ENCODE measurements at places on chromosomes 4 and X.

DNA sequence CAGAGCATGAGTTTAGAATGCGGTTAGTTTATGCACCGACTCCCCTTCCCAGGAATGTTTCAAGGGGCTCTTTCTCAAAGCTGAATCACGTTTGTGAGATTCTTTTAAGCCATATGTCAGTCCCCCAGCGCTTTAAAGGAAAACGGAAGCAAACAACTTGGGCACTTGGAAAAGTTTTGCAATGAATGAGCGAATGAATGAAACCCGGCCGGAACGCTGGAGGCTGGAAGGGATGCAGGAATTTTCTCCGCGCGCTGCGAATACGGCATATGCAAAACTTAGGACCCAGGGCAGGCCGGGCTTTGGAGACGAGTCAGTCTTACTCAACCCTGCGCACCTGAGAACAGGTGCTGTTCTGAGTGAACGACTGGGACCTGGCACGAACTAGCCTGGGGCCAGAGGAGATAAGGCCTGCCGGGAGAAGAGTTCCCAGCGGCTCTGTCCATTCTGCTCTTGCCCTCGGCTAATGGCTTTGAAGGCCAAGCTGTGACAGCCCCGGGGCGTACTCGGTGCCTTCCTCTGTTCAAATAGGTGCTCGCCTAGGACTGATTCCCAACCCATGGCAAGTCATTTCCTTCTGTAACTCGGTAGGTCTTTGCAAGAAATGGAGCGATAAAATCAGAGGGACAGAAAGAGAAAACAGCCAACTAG is 743 bp upstream of the NRK start:
- DNase-seq, result peak; percentile 55

GRCh38 chr4:56704089-56704871 is 23.2 kb upstream of the HOPX start:
- no peak for DNase-seq

DNA sequence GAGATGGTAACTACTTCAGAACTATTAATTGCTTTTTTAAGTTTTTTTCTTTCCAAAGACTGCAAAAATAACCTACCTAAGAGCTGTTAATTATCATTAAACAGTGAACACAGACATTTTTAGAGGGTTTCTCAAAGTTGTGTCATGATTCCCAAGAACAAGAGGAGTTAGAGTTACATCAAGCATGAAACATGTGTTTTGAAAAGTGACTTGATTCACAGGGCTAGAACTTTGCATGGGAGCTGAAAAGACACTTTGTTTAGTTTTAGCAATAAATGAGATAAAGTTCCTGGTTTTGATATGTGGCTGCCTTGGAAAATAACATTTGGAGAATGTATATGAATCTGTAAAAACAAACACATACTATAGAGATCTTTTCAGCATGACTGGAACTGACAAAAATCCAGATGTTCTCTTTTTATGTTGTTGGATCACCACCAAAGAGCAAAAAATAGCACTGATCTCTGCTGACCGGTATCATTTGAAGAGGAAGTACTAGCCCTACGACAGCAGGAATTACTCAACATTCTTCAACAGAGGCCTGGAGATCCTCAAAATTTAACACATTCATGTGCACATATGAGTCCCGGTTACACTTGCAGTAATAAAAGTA is 173.0 kb upstream of the PCDH18 start:
- DNase-seq, result no peak

DNA sequence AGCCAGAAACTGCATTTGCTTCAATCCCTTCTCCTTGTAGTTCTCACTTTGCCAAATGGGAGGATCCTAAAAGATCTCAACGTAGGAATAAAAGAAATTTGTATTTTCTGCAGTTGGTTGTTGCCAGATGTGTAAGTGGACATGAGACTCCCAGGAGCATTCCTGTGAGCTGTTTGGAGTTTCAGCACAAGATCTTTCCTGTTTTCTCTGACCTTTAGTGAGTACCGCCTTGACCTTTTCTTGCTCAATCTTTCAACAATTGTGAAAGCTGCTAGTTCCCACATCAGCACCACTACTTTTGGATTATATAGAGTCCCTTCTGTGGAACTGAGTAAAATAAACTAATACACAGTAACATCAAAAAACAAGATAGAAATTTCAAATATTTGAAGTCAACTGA is 683.8 kb upstream of the PABPC4L start:
- no peak for DNase-seq

GRCh38 chr4:472881-473569 is 25.9 kb downstream of the ZNF721 start:
- DNase-seq, result no peak

- DNase-seq, result no peak
Observed at GRCh38 chrX:31297881-31298280, 226.0 kb upstream of the FTHL17 start.

DNA sequence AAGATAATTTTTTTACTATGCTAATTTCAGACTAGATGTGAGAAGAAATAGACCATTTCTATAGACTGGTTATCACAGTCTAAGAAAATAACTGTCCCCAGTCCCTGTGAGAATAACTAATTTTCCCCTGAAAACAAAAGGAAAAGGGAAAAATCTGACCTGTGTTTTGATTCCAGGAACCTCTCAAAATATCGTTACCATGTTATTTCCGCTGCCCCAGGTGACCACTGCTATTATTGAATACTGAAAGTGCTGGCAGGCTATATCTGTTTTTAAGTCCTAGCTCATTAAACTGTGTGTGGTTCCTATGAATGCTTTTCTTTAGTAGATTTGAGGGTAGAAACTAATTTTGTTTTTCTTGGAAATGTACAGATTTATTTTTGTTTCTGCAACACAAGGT is 83.6 kb downstream of the GAB1 start:
- no peak for DNase-seq

DNA sequence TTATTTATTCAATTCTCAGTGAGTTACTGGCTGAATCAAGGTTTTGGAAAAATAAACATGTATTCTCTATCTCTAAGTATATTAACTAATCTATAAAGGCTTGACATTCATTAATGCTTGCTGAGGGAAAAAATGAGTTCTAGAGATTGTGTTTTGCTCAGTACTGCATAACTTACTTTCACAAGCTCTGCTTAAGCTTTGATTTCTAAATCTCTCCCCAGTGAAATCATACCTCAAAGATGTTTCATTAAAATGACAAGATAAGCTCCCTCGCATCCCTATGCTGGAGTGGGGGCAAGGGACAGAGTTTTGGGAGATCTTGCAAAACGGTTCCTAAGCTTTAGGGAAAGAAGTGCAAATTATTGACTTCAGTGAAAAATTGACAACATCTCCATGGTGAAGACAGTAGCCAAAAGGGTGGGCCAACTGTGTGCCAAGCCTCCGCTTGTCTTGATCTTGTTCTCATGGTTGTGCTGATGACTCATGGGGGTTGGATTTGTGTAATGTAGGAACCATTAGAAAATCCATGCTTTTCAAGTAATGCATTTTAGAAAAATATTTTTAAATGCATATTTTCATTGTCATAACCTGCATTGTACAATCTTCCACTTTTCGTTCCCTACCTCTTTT is 521.4 kb downstream of the RPA4 start:
- DNase-seq, result no peak

- no peak for DNase-seq
Observed at GRCh38 chr4:146211440-146211839, 2.9 kb upstream of the REELD1 start.

GRCh38 chr4:153022241-153022715 is 86.2 kb downstream of the FHDC1 start:
- no peak for DNase-seq

DNA sequence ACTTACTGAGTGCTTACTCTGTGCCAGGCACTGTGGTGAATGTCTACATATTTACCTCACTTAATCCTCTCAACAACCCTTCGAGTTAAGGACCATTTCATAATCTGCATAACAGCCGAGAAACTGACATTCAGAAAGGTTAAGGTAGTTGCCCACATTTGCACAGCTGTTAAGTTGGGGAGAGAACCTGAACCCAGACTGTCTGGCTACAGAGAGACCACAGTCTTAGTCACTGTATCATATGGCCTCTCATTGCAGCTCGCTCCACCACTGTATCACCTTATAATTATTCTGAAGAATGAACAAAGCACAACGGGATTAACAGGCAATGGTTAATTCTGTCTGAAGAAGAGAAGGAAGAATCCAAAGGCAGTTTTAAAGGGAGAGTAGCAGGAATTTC is 98.5 kb downstream of the ADGRA3 start:
- no peak for DNase-seq

DNA sequence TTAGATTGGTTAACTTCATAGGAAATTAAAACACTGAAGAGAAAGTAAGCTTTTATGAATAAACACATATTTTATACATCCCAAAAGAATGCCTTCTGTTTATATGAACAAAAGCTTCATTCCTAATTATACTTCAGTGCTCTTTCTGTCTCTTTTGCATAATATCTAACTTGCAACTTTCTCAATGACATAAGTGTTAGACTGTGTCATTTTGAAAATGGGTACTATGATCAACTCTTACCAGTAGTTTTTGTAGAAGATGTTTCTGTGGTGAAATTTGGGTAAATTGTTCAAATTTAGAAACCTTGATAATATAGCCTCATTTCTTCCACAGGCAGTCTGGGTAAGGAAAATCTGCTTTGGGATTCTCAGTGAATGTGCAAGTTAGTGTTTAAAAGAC is 991.4 kb downstream of the CCSER1 start:
- DNase-seq, result no peak

GRCh38 chrX:2340991-2341390 is 159.8 kb downstream of the DHRSX start:
- DNase-seq, result no peak

DNA sequence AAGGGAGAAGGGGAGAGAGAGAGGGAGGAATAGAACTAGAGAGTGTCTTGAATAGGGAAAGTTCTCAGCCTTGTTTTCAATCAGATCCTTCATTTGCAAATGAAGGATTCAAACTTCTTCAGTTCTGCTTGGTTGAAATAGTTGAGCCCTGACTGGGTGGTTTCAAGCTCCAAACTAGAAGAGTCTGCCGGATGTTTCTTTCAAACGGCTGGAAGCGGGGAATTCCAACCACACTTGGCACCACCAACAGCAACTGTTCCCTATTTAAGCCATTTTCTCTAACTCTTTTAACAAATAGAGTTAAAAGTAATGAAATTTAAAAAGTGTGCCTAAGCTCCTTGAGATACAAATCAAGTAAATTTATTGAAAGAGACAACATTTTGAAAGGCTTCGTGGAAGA is 67.5 kb upstream of the DDX60 start:
- DNase-seq, result peak; percentile 23

- no peak for DNase-seq
Observed at GRCh38 chr4:37503261-37503660, 182.9 kb downstream of the RELL1 start.

DNA sequence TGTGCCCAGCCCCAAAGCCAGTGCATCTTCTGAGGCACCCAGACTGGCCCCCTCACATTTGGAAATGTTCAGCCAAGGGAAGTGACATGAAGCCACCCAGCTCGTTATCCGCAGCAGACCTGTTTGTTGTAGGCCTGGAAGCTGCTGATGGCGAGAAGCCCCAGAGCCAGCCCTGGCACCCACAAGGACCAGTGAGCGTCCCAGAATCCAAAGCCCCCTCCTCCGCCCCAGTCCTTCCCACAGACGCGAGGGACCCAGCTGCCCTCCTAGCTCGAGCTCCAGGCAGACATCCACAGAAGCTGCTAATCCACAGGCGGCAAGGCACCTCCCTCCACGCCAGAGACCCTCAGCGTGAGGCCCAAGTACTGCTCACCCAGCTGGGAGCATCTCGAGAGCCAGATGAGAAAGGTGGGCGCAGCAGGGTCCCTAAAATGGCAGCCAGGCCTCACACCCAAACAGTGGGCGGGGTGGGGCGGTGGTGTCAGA is 7.4 kb downstream of the ABLIM2 start:
- DNase-seq, result no peak

DNA sequence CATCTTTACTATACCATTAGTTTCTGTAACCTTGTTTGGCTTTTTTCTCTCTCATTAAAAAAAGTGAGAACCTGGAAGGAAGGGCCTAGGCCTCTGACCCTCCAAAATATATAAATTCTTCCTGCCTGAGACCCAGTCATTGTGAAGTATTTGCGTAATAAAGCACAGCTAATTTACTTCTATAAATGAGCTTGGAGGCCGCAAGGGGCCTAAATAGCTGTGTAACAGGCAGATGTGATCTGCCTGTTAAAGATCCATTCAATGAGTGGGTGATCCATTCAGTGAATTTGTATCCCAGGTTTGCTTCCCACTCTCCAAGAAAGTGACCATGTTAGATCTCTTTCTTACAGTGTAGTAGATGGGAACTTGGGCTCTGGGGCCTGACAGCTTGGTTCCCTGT is 595 bp upstream of the PYURF start:
- DNase-seq, result no peak

GRCh38 chr4:175065228-175065627 is 147.1 kb downstream of the ADAM29 start:
- DNase-seq, result no peak

GRCh38 chr4:729336-730315 is 24.0 kb downstream of the PCGF3 start:
- DNase-seq, result no peak

GRCh38 chrX:118660085-118660484 is 67.3 kb upstream of the IL13RA1 start:
- no peak for DNase-seq

GRCh38 chr4:72531768-72532290 is 37.2 kb downstream of the ADAMTS3 start:
- no peak for DNase-seq

GRCh38 chr4:40825014-40825838 is 75.5 kb downstream of the NSUN7 start:
- no peak for DNase-seq

DNA sequence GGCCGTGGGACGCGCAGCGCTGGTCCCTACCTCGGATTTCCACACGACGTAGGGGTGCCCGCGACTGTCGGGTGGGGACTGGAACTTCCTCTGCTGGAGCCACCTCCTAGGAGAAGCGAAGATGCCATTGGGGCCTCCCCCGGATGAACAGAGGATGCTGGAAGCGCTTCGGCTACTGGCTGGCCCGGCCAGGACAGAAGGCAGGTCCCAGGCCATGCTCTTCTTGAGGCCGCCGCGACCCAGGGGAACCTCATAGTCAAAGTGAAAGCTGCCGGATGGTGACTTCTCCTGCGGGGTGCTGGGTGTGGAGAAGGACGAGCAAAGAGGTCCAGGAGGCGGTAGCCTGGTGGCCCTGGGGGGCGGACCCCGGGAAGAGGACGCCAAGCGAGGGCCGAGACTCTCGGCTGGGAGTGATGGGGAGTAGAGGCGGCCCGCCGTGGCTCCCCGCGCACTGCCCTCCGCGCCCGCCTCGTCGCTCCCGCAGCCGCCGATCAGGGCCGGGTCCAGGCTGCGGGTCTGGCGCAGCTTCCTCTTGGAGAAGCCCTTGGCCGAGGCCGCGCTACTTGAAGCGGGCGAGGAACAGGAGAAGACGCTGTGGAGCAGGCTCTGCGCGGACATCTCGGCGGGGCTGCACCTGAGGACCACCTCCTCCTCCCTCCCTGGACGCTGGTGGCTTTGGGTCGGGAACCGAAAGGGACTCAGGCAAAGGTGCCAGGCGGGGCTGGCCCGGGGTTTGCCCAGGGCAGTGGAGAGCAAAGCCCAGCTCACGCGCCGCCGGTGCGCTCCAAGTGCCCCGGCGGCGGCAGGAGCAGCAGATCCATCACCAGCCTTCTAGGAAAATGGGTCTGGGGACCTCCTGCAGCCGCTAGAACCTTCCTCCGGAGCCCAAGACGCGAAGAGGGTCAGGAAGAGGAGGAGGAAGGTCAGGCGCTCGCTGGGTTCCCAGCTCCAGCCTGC is 1.2 kb downstream of the ARHGAP6 start:
- DNase-seq, result no peak

GRCh38 chr4:185868983-185869382 is 57.0 kb upstream of the SORBS2 start:
- no peak for DNase-seq
